ENCODE measurements at places on chromosomes 6 and 20. TPM values are rescaled to one million over a fixed set of nuclear protein-coding genes. Genes with fewer than 3 reads are reported as not detected.
A peak's percentile ranks its signal among the peaks of the same experiment; 100 is the strongest.

- no peak overlapping the region for H3K4me3 ChIP-seq
- no peaks in the 10 kb centered on the region for H3K27me3 ChIP-seq
- no peaks in the 10 kb centered on the region for H3K36me3 ChIP-seq
- no peak overlapping the region for H3K27ac ChIP-seq
These were observed 198.9 kb upstream of the SSTR4 start for GRCh38 chr20:22836211-22836610.

DNA sequence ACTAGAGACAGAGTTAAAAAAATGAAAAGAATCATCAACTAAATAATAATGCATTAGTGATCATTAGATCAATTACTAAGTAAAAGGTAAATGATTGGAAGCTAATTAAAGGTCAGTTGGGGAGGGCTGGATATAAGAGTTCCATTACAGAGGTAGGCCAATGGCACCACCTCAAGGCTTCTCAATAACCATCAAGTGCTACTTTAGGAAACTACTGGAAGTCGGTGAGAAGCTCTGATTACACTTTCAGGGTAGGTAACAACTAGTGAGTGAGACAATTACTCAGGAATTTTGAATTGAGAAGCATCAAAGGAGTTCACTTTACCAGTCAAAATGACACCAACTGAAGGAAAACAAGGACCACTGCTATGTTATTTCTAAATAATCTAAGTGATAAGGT, 90.2 kb upstream of the HDAC2 start:
- H3K4me1 ChIP-seq = no peaks in the 10 kb centered on the region
- no peaks in the 10 kb centered on the region for H3K36me3 ChIP-seq
- H3K4me3 ChIP-seq = no peak overlapping the region
- no peak overlapping the region for H3K27ac ChIP-seq
- peaks cover 4% of the 10 kb centered on the region for H3K27me3 ChIP-seq
- DNase-seq = no peak

GRCh38 chr6:108822401-108822800, 25.8 kb upstream of the ARMC2 start:
- no peak overlapping the region for H3K27ac ChIP-seq
- H3K4me3 ChIP-seq = no peak overlapping the region
- H3K27me3 ChIP-seq = peaks cover 5% of the 10 kb centered on the region

DEFB118 gene
- total RNA-seq = not detected

GRCh38 chr6:14748679-14749078, 497.2 kb upstream of the JARID2 start:
- no peak for DNase-seq
- H3K4me1 ChIP-seq = peaks cover 31% of the 10 kb centered on the region
- no peak overlapping the region for H3K4me3 ChIP-seq
- no peaks in the 10 kb centered on the region for H3K36me3 ChIP-seq

DNA sequence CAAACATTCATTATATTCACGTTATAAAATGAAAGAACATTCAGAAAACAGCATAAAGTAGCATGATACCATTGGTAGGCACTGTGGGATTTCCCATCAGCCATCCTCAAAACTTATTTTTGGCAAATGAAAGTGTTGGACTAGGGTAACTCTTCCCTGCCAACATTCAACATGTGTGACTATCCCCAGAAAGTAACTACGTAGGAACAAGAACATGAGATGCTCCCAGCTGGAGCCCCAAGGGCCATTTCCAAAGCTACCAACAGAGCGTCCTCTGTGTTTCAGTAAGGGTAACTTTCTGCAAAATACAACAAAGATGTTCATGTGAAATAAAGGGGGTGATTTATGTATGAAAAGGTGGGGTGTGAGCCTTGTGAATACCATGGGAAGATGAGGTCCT, 28.4 kb upstream of the PTPN1 start:
- H3K27me3 ChIP-seq = peaks cover 2% of the 10 kb centered on the region
- H3K4me1 ChIP-seq = peaks cover 43% of the 10 kb centered on the region
- no peak overlapping the region for H3K4me3 ChIP-seq
- H3K36me3 ChIP-seq = no peaks in the 10 kb centered on the region
- H3K27ac ChIP-seq = no peak overlapping the region

GRCh38 chr6:55819811-55820210, 55.6 kb downstream of the BMP5 start:
- no peaks in the 10 kb centered on the region for H3K36me3 ChIP-seq
- no peak overlapping the region for H3K27ac ChIP-seq
- H3K27me3 ChIP-seq = no peaks in the 10 kb centered on the region
- H3K4me3 ChIP-seq = no peak overlapping the region

GRCh38 chr6:105489216-105489530, 86.3 kb upstream of the PREP start:
- peaks cover 4% of the 10 kb centered on the region for H3K27me3 ChIP-seq
- DNase-seq = no peak
- peaks cover 2% of the 10 kb centered on the region for H3K36me3 ChIP-seq
- H3K4me1 ChIP-seq = peaks cover 36% of the 10 kb centered on the region
- H3K27ac ChIP-seq = no peak overlapping the region

- no peak for DNase-seq
- H3K36me3 ChIP-seq = peaks cover 65% of the 10 kb centered on the region
- no peaks in the 10 kb centered on the region for H3K27me3 ChIP-seq
These were observed 11.3 kb downstream of the RBM38 start for GRCh38 chr20:57402206-57403125.

CLPSL1 gene
- not detected for total RNA-seq

GRCh38 chr20:1377341-1377871, 15.4 kb downstream of the FKBP1A start:
- no peak for DNase-seq
- H3K4me3 ChIP-seq = no peak overlapping the region
- H3K36me3 ChIP-seq = peaks cover 72% of the 10 kb centered on the region
- H3K27me3 ChIP-seq = no peaks in the 10 kb centered on the region

TP53TG5 gene
- 0.16 TPM for total RNA-seq

- H3K36me3 ChIP-seq = no peaks in the 10 kb centered on the region
- no peak for DNase-seq
- H3K27ac ChIP-seq = no peak overlapping the region
- H3K4me1 ChIP-seq = no peaks in the 10 kb centered on the region
- H3K4me3 ChIP-seq = no peak overlapping the region
These were observed 116.2 kb downstream of the ZFP64 start for GRCh38 chr20:52075400-52075799.

SLC24A3 gene
- not detected for total RNA-seq

- peak overlapping the region; percentile 66 for H3K27ac ChIP-seq
- no peak overlapping the region for H3K4me3 ChIP-seq
- no peaks in the 10 kb centered on the region for H3K27me3 ChIP-seq
- peaks cover 29% of the 10 kb centered on the region for H3K36me3 ChIP-seq
- no peak for DNase-seq
These were observed 55.9 kb upstream of the TRAF3IP2 start for GRCh38 chr6:111661541-111662061.

Measured in activated CD8-positive, alpha-beta T cell treated with anti-CD3 and anti-CD28 coated beads, Interleukin-2, amount 10 ng/mL, durations not matched to agents 7 days and 5 days (primary cell).